ENCODE measurements at places on chromosomes 7 and 10. TPM values are rescaled to one million over a fixed set of nuclear protein-coding genes. Genes with fewer than 3 reads are reported as not detected.

GFRA1 gene
- 10.4 TPM for total RNA-seq

RBP4 gene
- 5.0 TPM for total RNA-seq

CRTAC1 gene
- 1.4 TPM for total RNA-seq

NKX6-2 gene
- total RNA-seq: 0.48 TPM

PKD2L1 gene
- 0.05 TPM for total RNA-seq

HABP2 gene
- total RNA-seq: 0.18 TPM

FOXI2 gene
- total RNA-seq: not detected

MMRN2 gene
- total RNA-seq: 1.0 TPM

ANKRD16 gene
- 8.3 TPM for total RNA-seq

NPY gene
- not detected for total RNA-seq

LIPN gene
- not detected for total RNA-seq

SEM1 gene
- total RNA-seq: 573 TPM

ZNF853 gene
- total RNA-seq: 2.3 TPM

IL2RA gene
- not detected for total RNA-seq

PNLIPRP2 gene
- not detected for total RNA-seq

ZNF518A gene
- 7.1 TPM for total RNA-seq

KIN gene
- total RNA-seq: 15.4 TPM

NYAP1 gene
- total RNA-seq: 5.8 TPM

H2BK1 gene
- total RNA-seq: not detected

RELN gene
- total RNA-seq: not detected

ZMIZ2 gene
- total RNA-seq: 31.6 TPM

CABCOCO1 gene
- total RNA-seq: 0.79 TPM

PDE6C gene
- total RNA-seq: not detected

CTTNBP2 gene
- total RNA-seq: 0.29 TPM

TMEM178B gene
- 1.3 TPM for total RNA-seq

AKR1E2 gene
- total RNA-seq: 6.3 TPM

LIPJ gene
- total RNA-seq: not detected

LRRD1 gene
- total RNA-seq: not detected

CRHR2 gene
- 0.06 TPM for total RNA-seq

EIF5AL1 gene
- total RNA-seq: 2.3 TPM

AZGP1 gene
- total RNA-seq: not detected

AKR1D1 gene
- total RNA-seq: not detected

CHCHD3 gene
- 86.3 TPM for total RNA-seq

TEX47 gene
- total RNA-seq: not detected

FAM107B gene
- 105 TPM for total RNA-seq

WNT8B gene
- total RNA-seq: not detected

CARD11 gene
- 2.5 TPM for total RNA-seq

HOXA13 gene
- total RNA-seq: 2.0 TPM

GPNMB gene
- total RNA-seq: 3.6 TPM

TWIST1 gene
- total RNA-seq: 3.2 TPM

SSC4D gene
- total RNA-seq: 1.4 TPM

STAG3 gene
- total RNA-seq: 0.37 TPM

ENO4 gene
- 0.47 TPM for total RNA-seq

CLCN1 gene
- total RNA-seq: not detected

UCN3 gene
- not detected for total RNA-seq

ITGB8 gene
- total RNA-seq: 1.1 TPM

FAM25C gene
- 0.98 TPM for total RNA-seq

TMEM176A gene
- not detected for total RNA-seq

UPP1 gene
- total RNA-seq: 76.2 TPM

DGKB gene
- not detected for total RNA-seq

TBXAS1 gene
- total RNA-seq: 15.8 TPM

AGBL3 gene
- 0.92 TPM for total RNA-seq

C10orf67 gene
- not detected for total RNA-seq

Measured in A549 treated with Hydrocortisone at 1 μM for 4 hours (cell line).